Right kidney (tissue), 9 donors: ENCODE measurements at places on chromosomes 2 and 18.

DNA sequence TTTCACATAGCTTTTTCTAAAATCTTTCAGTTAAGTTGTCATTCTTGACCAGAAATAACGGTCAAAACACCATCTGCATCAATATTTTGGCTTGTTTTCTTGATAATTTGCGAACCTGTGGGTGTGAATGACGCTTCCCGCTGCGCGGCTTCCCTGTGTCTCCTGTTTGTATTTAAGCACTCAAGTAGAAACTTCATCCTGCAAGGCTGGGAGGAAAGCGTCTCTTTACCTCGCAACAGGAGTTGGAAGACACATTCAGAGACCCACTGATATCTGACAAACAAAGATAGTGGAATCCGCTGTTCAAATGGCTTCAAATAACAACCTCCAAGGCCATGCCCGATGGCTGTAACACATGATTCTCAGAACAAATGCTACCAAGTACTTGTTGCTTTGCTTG, 704.9 kb downstream of the DCDC2C start:
- no peak for DNase-seq

DNA sequence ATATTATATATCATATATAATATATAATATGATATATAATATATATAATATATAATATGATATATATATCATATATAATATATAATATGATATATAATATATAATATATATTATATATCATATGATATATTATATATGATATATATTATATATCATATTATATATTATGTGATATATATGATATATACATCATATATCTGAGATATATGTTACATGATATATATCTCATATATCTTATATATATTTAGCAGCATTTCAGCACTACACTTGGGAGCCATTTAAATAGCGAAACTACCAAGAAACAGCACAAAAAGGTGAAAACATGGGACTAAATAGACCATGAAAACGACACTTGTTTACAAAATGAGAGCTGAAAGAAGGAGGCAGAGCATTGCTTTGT, 37.3 kb downstream of the KCMF1 start:
- DNase-seq = no peak

DNA sequence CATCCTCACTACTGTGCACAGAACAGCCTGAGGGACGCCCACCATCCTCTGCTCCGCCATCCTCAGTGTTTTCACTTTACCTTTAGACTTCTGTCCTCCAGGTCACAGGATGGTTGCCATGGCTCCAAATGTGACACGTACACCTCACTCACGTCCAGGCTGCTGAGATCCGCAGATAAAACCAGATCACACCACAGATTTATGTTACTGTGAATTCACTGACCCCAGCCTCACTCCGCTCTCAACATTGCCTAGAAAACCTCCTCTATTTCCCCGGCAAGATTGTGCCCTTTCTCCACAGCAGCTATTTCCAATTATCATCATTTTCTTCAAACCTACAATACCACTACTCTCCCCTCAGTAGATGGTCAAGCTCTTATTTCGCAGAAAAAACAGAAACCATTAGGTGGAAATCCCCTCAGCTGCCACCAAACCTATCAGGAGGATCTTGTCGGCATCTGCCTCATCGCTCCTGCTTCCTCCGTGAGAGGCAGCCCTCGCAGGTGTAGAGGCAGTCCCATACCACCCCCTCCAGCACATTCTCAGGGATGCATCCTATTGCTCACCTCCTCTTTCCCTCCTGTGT, 49.8 kb upstream of the SLC1A4 start:
- DNase-seq = no peak

GRCh38 chr18:25516121-25516520, 164.2 kb upstream of the ZNF521 start:
- DNase-seq = no peak

DNA sequence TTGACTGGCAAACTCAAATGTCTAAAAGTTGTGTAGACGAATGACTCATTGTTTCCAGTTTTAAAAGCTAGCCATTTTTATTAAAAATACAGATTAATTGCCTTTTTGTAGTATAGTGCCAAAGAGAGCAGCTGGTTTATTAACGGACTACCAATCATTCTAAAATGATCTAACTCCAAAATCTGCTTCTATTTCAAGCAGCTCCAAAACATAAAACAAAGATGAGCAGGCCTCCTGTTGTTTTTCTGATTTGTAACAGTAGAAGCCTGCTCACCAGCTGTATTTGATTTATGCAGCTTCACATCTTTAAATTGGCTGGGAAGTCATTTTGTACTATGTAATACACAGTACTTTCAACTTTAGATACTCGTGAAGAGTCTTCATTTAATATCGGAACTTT, 171.8 kb downstream of the UBR3 start:
- no peak for DNase-seq

- DNase-seq = no peak
These were observed 12.8 kb downstream of the UPP2 start for GRCh38 chr2:158114516-158114915.

- no peak for DNase-seq
These were observed 122.4 kb upstream of the LMAN1 start for GRCh38 chr18:59481436-59481835.

- no peak for DNase-seq
These were observed 104.9 kb upstream of the CAVIN2 start for GRCh38 chr2:191951832-191952231.

- no peak for DNase-seq
These were observed 78.9 kb downstream of the UXS1 start for GRCh38 chr2:106115250-106115649.

DNA sequence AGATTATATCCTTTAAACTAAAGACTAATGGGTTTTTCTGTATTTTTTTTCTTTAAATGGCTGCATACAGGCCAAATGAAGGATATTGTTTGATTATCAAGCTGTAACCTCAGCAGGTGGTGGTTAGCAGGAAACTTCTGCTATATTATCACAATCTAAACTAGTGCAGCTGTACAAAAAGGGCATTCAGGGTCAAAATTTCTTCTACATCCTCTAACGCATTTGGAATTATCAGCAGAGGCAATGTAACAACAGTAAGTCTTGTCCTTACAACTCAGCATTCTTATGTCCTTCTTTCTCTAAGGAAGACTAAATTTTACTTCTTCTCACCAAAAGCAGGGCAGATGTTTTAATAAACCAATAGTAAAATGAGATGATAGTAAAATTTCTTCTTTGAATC, 135.8 kb upstream of the FN1 start:
- DNase-seq = no peak
